Uterus (tissue), 4 donors: ENCODE measurements at places on chromosomes 4 and X.
A peak's percentile ranks its signal among the peaks of the same experiment; 100 is the strongest.

DNA sequence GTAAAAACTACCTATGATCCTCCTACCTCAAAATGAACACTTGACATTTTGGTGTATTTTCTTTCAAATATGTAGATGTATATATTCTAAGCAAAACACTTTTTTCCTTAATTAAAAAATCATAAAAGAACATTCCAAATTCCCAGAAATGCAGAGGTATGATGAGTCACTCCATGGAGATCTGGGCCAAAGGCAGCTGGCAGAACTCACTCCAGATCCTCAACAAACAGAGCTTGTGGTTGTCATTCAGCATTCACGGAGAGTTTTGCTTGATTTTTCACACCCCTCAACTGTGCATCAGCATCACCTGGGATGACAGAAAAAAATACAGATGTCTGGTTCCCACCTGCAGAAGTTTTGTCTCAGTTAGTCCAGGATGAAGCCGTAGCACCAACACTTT, 144.6 kb downstream of the KIT start:
- H3K27ac ChIP-seq, result no peak overlapping the region
- H3K36me3 ChIP-seq, result no peaks in the 10 kb centered on the region
- no peaks in the 10 kb centered on the region for H3K4me1 ChIP-seq

DNA sequence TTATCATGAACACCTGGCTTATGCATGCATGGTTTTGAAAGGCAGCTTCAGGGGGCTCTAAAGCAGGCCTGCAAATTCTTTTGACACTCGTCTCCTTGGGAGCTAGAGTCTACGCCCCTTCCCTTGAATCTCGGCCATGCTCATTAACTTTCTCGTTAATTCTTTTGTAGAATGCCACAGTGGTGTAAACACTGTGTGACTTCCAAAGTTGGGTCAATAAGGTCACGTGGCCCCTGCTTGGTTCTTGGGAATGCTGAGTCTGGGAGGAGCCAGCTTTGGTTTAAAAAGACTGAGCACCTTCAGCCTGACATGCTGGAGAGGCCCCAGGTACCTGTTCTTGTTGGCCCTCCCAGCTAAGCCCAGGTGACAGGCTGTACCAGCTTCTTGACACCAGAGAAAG, 228.4 kb downstream of the DHRSX start:
- no peak overlapping the region for H3K27ac ChIP-seq
- no peak overlapping the region for H3K4me3 ChIP-seq
- H3K36me3 ChIP-seq, result no peaks in the 10 kb centered on the region
- no peak for DNase-seq
- H3K27me3 ChIP-seq, result no peaks in the 10 kb centered on the region
- H3K4me1 ChIP-seq, result no peaks in the 10 kb centered on the region

DNA sequence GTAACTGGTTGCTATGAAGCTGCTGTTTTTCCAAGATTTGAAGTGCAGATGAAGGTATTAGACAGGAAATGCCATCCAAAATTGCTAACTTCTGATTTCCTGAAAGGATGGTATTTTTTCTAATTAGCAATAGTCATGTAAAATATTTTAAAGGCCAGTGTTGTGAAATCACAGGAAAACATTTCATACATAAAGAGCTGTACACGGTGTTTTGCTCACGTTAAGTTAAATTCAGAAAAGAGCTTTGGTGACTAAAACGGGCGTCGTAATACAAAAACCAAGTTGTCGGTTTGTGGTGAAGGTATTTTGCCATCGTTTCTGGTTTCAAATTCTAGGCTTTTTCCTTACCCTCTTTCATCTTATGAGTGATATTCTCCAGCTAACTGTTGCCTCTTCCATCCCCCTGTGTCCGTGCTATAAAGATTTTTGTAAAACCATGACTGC, 39.8 kb downstream of the AFF1 start:
- no peak for DNase-seq
- no peak overlapping the region for H3K27ac ChIP-seq
- no peaks in the 10 kb centered on the region for H3K4me1 ChIP-seq
- H3K36me3 ChIP-seq, result no peaks in the 10 kb centered on the region
- H3K27me3 ChIP-seq, result no peaks in the 10 kb centered on the region

GRCh38 chr4:127347936-127348335, 284.8 kb upstream of the INTU start:
- H3K4me1 ChIP-seq, result no peaks in the 10 kb centered on the region
- no peak overlapping the region for H3K27ac ChIP-seq
- DNase-seq, result no peak
- H3K4me3 ChIP-seq, result no peak overlapping the region

GRCh38 chr4:154779362-154779947, 1.6 kb upstream of the RBM46 start:
- DNase-seq, result no peak
- H3K27ac ChIP-seq, result no peak overlapping the region

- H3K4me1 ChIP-seq, result no peaks in the 10 kb centered on the region
- DNase-seq, result no peak
- H3K27me3 ChIP-seq, result no peaks in the 10 kb centered on the region
- H3K27ac ChIP-seq, result no peak overlapping the region
- no peak overlapping the region for H3K4me3 ChIP-seq
- H3K36me3 ChIP-seq, result no peaks in the 10 kb centered on the region
These were observed 84.4 kb downstream of the PPARGC1A start for GRCh38 chr4:23805450-23805851.

DNA sequence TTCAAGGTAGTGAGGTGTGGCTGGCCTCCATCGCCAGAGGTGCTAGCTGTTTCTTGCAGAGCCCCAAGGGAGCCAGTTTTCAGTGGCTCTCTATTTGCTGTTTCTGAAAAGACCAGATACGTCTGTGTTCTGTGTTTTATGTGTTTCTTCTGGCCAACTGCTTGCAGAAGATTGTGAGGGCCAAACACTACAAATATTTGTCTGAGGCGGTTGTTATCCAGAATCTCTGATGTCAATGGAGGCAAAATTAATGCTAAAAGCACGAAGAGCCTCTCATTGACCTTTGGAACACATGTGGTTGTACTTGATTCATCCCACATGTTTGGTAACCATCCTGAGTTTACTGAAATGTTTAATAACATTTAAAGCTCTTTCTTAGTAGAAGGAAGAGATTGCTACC, 113.9 kb downstream of the CT47B1 start:
- H3K36me3 ChIP-seq, result no peaks in the 10 kb centered on the region
- H3K27ac ChIP-seq, result no peak overlapping the region
- DNase-seq, result peak; percentile 16
- H3K4me3 ChIP-seq, result no peak overlapping the region
- no peaks in the 10 kb centered on the region for H3K4me1 ChIP-seq

DNA sequence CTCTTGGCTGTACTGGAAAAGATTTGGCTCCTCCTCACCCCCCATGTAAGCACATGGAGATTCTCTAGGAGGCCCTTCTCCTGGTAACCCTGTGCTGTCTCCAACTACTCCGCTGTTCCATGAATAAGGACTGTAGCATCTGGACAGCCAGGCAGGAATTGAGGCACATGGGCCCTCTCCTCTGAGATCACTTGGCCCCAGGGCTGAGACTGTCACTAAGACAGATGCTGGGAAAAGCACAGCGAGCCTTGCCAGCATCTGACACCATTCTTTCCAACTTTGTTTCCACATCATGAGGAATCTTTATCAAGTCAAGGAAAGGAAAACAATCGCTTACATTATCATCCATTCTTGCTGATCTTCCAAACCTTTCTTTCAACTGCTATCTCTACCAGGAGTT, 222.6 kb upstream of the INTU start:
- no peaks in the 10 kb centered on the region for H3K36me3 ChIP-seq
- DNase-seq, result no peak
- H3K4me3 ChIP-seq, result no peak overlapping the region
- no peaks in the 10 kb centered on the region for H3K27me3 ChIP-seq

GRCh38 chr4:142566777-142567176, 279.3 kb downstream of the INPP4B start:
- H3K27ac ChIP-seq, result no peak overlapping the region
- no peaks in the 10 kb centered on the region for H3K36me3 ChIP-seq
- no peak for DNase-seq
- no peaks in the 10 kb centered on the region for H3K4me1 ChIP-seq

DNA sequence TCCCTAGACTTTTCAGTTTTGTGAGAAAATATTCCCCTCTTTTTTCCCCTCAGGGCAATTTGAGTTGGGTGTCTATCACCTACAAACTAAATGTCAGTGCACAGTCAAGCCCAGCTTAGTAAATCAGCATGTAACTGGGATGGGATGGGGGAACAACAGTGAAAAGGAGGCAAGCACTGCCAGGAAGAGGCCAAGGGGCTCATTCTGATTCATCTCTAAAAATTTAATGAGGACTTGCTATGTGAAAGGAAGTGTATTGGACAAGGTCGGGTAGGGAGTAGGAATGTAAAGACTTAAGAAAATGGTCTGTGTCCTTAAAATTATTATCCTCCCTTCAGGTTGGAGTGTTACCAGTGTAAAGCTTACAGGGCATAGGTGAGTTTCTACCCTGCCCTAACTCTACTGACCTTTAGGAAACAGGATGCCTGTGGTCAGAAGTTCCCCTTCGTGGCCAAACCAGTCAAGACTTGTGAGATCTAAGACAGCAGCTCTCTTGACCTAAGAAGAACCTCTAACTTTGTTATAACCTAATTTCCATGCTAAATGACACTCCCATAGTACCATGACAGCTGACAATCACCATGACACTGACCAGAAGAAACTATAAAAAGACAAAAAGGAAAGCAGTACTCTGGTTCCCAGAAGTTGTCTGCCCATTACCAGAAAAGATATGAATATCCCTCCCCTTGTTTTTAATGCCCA, 194.4 kb upstream of the LDB2 start:
- peaks cover 5% of the 10 kb centered on the region for H3K4me1 ChIP-seq
- no peak overlapping the region for H3K4me3 ChIP-seq
- no peaks in the 10 kb centered on the region for H3K27me3 ChIP-seq
- H3K36me3 ChIP-seq, result no peaks in the 10 kb centered on the region

DNA sequence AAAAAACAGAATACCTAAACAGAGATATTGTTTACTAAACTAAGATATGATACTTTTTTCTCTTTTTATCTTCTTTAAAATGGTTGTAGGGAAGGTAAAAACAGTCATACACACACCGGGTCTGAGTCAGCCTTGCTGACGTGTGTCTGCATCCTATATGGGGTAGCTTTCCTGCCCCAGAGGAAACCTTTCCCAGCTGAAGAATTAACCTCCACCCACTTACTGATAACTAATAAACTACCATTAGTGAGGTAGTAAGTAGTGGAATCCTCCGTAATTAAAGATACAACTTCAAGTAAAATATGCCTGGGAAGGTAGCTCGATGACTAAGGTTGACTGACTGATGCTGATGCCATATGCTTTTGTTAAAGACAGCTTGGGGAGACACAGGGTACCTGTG, 312.2 kb downstream of the DCTD start:
- no peaks in the 10 kb centered on the region for H3K36me3 ChIP-seq
- no peak for DNase-seq
- H3K27me3 ChIP-seq, result no peaks in the 10 kb centered on the region
- H3K4me1 ChIP-seq, result no peaks in the 10 kb centered on the region
- H3K27ac ChIP-seq, result no peak overlapping the region

DNA sequence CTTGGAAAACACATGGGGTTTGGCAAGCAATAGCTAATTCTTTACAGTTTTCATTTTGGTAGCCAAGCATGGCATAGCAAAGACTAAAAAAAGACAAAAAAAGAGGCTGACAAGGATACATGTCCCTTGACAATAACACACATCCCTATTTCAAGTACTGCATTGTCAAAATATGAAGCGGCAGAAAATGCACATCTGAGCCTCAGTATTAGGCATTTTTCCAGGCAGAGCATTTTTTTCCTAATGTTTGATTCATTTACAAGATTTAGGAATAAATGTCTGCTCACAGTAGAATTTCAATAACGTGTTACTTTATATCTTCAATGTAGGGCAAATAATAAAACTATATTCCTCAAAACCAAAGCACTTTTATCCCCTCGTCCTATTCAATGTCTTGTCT, 216.3 kb upstream of the PCDH18 start:
- H3K36me3 ChIP-seq, result no peaks in the 10 kb centered on the region
- no peaks in the 10 kb centered on the region for H3K4me1 ChIP-seq
- no peaks in the 10 kb centered on the region for H3K27me3 ChIP-seq
- H3K4me3 ChIP-seq, result no peak overlapping the region
- DNase-seq, result no peak
- H3K27ac ChIP-seq, result no peak overlapping the region

DNA sequence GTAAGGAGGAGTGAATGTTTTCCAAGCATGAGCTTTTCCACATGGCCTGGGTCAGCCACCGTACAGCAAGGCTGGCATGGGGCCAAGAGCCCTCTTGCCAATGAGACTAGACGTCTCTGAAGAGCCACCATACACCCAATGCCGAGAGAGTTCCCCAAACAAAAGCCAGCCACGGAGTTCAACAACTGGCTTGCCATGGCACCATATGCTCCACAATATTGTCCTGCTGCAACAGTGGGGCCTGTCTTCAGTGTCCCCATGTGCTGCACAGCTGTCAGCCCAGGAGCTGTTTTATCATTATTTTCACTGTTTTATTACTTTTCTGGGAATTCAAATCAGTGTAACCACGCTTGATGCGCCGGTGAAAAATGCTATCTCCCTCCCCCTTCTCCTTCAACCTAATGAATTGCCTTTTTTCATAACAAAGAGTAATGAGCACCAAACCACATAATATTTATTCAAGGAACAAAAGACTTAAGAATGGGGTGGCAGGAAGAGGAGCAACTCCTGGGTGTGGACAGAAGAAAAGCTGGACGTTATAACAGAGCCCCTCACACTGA, 18.4 kb downstream of the MAML3 start:
- no peaks in the 10 kb centered on the region for H3K4me1 ChIP-seq
- no peak overlapping the region for H3K4me3 ChIP-seq
- H3K27ac ChIP-seq, result peak overlapping the region; percentile 58
- no peaks in the 10 kb centered on the region for H3K36me3 ChIP-seq

- no peaks in the 10 kb centered on the region for H3K27me3 ChIP-seq
- H3K27ac ChIP-seq, result no peak overlapping the region
- no peaks in the 10 kb centered on the region for H3K36me3 ChIP-seq
- H3K4me1 ChIP-seq, result no peaks in the 10 kb centered on the region
- H3K4me3 ChIP-seq, result no peak overlapping the region
- no peak for DNase-seq
These were observed 15.0 kb upstream of the REST start for GRCh38 chr4:56892691-56893090.
